Esophagus squamous epithelium (tissue), 5 donors: ENCODE measurements at places on chromosomes 7 and 10.

DNA sequence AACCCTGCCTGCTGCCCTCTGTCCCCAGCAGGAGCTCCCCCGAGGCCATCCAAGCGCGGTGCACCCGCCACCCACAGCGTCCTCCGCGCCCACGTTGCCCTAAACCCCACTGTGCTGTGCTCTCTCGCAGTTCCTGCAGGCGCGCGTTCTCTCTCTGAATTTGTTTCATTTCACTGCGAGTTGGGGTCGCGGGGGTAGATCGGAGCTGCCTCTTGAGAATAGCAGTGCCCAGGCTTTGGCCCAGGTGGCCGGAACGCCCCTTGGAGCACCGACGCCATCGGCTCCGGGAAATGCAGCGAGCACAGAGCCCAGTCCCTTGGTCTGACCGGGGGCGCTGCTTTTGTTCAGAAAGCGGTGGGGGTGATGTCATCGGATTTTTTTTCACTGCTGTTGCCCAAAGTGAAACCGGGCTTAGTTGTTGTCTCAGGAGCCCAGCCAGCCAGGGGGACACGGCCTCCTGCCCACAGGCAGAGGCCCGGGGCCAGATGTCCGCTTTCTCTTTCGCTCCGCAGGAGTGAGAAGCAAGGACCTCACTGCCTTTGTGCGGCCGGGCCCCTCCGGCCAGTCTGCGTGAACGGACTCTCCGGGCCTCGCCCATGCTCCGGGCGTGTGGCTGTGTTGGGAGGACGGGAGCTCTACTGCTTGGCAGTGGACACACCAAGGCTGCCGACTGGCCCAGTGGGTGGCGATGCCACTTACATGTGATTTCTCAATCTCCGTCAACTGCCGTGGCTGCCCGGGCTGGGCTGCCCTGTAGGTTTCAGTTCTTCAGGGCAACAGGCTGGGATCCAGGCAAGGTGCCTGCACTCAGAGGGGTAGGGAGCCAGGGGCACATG is 43.1 kb downstream of the FOXK1 start:
- no peak for DNase-seq

DNA sequence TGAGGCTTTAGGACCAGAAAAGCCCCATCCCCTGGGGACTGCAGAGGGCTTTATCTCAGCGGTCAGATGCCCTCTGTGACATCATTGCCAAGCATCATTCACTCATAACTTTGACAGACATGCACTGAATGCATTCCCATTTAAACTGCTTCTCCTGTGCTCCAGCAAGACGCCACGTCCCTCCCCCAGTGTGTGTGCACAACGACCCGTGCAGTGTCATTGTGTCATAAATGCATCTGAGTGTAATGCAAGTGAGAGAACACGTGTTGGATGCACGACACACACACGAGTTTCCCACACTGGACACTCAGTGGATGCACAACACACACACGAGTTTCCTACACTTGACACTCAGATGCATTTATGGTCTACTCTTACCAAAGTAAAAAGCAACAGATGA is 337.9 kb downstream of the PTPRN2 start:
- DNase-seq: no peak

DNA sequence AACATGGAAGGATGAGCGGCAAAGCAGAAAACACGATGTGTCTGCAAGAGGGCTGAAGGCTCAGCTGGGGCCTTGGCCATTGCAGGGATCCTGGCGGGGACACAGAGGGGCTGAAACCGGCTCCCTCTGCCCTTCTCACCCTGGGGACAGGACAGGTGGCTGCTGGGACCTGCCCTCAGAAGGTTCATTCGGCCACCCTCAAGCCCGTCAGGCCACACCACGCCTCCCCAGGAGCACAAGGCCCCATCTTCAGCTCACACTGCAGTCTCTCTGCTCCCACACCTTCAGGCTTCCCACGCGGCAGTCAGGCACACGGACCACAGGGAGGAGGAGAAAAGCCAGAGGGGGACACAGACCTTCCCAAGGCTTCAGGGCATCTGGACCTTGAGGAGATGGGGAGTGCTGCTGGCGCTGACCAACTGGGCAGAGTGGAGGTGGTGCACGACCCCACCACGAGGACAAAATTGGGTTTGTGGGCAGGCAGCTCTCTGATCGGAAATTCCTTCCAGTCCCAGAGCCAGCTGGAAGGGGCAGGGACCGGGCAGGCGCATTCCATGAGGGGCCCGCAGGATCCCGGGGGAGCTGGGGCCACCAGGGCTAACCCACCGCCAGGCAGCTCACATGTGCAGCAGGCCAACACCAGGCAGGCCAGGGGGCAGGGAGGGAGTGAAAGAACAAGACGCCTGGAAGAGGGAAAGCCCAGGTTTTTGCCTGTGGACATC is 104.0 kb downstream of the MAD1L1 start:
- DNase-seq: no peak

GRCh38 chr10:84542522-84543490 is 214.4 kb downstream of the CCSER2 start:
- DNase-seq: no peak

DNA sequence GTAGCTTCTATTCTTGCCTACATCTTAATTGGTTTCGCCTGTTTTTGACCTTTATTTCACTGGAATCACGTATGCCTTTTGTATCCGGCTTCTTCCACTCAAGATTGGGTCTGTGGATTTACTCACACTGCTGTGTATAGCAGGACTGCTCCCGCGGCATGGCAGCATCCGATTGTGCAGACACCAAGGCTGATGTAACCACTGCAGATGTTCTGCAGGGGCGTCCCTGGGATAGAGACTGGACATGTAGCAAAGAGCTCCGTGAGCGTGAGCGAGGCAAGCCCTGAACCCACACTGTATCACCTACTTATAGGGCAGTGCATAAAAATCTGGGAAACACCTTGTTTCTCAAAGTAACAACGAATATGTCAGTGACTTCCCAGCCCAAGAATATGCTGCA is 11.4 kb upstream of the IDI2 start:
- no peak for DNase-seq

DNA sequence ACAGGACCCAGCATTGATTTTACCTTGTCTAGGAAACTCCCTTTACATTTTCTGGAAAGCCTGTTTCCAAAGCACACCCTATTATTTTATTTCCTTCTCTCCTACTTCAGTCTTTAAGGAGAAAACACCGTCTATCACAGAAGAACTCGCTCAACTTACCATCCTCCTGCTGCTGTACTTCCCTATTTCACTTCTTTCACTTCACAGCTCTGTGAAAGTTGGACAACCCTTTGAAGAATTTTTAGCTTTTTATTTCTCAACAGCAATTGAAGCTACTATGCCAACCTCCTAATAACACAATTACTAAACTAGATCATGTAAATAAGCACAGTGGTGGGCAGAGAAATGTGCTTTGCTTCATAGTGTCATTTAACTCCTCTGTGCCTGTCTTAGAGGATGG is 166.5 kb downstream of the TFEC start:
- DNase-seq: no peak

DNA sequence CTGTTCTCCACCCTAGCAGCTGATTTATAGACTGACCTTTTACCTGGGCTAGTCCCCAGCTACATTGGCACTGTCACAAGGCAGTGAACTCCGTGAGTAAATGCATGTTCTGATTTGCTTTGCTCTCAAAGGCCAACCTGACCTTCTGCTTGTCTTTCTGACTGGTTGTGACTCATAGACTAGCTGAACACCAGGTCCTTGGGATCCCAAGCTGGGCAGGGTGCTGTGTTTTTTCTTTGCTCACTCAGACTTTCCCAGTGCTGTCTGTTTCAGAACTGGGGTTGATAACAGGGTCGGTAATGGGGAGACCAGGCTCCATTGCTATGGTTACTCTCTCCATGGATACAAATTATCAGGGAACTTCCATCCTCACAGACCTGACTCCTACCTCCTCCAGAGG is 35.0 kb downstream of the EVX1 start:
- no peak for DNase-seq

DNA sequence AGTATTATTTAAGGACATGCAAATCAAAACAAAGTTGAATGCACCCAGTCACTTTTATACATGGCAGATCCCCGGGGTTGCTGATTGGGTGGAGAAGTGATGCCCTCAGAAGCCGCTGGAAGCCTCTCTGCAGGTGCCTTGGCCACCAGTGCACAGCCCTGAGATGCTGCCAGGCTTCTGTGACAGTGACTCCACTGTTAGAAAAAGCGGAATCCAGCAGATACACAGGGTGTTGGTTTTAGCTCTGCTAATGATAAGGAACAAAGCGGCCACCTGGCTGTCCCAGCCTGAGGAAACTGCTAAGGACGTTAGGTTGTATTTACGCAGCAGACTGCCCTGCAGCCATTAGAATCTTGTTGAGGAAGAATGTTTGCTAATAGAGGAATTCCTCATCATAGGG is 47.5 kb downstream of the JAKMIP3 start:
- no peak for DNase-seq

- DNase-seq: no peak
Measured at GRCh38 chr10:131831561-131831960, 69.2 kb upstream of the PPP2R2D start.

DNA sequence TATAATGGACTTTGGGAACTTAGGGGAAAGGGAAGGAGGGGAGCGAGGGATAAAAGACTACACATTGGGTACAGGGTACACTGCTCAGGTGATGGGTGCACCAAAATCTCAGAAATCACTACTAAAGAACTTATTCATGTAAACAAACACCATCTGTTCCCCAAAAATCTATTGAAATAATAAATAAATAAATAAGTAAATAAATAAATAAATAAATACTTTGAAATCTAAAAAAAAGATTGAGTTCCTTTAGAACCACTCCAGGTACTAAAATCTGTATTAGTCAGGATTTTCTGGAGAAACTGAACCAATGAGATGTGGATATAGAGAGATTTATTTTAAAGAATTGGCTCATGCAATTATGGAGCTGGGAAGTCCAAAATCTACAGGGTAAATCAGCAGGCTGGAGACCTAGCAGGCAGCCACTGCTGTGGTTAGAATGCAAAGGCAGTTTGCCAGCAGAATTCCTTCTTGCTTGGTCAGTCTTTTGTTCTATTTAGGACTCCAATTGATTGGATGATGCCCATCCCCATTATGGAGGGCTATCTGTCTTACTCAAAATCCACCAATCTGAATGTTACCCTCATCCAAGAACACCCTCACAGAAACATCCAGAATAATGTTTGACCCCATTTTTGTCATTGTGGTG is 8.9 kb downstream of the IGFBP1 start:
- DNase-seq: no peak

DNA sequence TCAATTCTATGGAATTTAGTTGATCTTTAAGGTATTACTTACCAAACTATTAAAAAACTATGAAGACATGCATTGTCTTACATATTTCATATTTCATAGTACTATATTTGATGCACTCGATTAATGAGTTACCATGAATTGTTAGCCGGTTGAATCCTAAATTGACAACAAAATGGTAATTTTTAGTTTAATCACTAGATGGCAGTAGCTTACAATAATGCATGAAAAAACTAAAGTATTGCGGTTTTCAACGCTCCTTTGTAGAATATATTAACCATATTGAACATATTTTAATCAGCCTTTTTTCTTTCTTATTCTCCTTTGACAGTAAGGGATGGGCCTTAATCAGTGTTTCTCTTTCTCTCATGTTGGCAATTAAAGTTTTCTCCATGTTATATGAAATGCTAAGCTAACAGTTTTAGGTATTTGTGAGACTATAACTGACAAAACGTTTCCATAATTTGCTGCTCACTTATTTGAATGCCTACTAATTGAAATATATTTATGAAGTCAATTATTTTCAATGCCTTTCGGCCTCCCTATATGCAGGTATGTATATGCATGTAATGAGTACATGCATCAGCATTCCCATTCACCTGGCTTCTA is 48.5 kb upstream of the ARL4A start:
- DNase-seq: no peak

GRCh38 chr7:134191876-134192275 is 64.7 kb downstream of the LRGUK start:
- no peak for DNase-seq

GRCh38 chr7:130595986-130596385 is 72.6 kb downstream of the COPG2 start:
- DNase-seq: no peak

GRCh38 chr10:101090597-101090996 is 28.8 kb downstream of the KAZALD1 start:
- DNase-seq: no peak

- DNase-seq: no peak
Measured at GRCh38 chr10:43862756-43863155, 214.1 kb upstream of the ZNF32 start.

GRCh38 chr10:97961945-97962344 is 68.5 kb downstream of the CRTAC1 start:
- no peak for DNase-seq

DNA sequence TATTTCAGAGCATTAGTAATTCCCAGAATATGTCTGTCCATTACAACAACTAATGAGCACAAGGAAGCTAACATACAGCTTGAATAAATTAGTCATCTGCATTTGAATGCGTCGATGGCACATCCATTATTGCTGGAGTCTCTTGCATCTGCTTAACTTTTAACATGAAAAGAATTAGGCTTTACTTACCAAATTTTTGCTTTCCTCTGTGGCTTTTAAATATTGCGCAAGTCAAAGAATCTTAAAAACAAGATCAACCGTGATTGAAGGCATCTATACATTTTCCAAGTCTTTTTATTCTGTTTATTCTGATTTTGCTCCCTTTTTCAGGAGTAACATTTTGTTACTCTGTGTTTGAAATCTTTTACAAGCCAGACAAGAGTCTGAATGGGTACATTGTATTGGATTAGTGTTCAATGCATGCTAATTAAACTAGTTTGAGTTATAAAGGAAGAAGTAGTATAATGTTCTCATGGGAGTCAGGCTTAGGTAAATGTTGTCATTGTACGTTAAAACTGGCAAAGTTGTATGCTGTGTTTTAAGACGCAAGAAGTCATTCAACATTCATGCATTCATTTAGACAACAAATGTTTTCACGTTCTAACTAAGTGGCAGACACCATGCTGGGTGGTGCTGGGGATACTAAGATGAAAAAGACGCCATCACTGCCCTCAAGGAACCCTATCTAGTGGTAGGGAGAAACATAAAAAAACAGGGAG is 4.0 kb upstream of the CACNB2 start:
- no peak for DNase-seq

DNA sequence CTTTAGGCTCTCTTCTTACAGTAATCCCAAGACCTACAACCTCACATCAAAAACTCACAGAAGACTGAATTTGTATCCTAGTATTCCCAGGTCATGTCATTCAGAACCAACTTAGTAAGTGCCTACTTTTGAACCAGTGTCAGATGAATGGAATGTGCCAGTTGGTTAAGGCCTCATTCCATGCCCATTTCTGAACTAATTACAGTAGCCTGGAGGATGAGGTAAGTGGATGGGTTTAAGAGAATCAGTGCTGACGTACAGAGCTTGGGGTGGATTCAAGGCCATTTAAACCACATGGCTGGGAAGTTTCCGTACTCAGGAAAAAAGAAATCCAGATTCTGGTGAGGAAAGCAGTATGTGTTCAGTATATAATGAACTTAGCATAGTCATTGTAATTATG is 21.9 kb upstream of the FOXP2 start:
- no peak for DNase-seq

- DNase-seq: no peak
Measured at GRCh38 chr7:29150856-29151255, 4.5 kb upstream of the CPVL start.

DNA sequence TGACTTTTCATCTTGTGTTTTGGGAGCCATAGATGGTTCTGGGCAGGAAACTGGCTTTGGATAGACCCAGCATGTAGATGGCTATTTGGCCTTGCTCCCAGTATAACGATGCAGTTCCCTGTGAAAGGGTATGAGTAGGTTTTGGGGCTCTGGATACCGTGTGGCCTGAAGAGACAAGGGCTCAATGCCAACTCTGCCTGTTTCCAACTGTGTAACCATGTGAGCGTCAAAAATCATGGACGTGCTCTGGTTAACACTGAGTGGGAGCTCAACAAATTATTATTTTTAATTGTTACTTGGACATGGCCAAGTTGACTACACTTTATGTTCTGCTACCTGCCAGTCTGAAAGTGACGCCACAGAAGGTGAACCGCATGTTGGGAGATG is 41.8 kb downstream of the EGFR start:
- DNase-seq: no peak
